ENCODE measurements at places on chromosomes 7 and 10.

DNA sequence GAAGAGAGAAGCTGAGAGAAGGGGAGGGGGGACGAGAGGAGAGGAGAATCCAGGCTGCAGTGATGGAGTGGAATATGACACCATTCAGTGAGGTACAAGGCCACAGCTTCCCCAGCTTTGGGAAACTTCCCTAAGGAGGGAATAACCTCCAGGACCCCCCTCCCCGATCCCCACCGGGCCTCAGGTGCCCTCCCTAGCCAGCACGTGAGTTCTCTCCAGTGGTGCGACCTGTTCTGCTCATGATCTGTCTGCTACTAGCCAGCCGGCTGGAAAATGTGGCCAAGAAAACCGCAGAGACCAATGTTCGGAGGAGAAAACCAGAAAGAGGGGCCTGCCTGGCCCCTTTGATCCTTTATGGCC lies 39.9 kb upstream of the AGK start:
- no peak for DNase-seq

DNA sequence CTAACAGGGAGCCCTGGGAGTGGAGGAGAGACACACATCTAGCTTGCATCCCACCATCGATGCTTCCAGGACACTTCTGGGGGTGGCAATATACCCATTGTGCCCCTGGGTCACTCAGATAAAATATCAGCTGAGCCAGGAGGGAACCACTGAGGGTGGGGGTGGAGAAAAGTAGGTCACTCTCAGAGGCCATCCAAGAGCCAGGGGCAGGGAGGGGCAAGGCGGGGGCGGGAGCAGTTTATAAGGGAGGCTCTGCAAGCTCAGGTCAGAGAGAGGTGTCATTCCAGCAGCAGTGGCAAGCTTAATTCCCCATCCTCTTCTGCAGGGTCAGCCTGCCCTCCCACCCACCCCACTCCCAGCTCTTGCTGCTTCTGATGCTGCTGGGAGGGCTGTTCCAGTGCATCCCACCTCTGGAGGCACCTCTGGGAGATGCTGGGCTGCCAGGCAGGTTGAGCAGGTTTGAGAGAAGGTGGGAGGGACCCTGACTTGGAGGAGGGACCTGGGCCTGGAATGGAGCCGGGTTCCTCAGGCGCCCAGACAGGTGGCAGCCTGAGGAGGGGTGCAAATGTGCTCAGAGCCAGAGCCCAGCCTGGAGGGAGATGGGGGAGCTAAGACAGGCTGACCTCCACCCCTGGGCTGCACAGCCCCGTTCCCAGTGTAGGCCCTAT lies 20.1 kb upstream of the TLX1 start:
- no peak for DNase-seq

- DNase-seq, result no peak
These were observed 5.6 kb downstream of the ABCB8 start for GRCh38 chr7:151033864-151034249.

DNA sequence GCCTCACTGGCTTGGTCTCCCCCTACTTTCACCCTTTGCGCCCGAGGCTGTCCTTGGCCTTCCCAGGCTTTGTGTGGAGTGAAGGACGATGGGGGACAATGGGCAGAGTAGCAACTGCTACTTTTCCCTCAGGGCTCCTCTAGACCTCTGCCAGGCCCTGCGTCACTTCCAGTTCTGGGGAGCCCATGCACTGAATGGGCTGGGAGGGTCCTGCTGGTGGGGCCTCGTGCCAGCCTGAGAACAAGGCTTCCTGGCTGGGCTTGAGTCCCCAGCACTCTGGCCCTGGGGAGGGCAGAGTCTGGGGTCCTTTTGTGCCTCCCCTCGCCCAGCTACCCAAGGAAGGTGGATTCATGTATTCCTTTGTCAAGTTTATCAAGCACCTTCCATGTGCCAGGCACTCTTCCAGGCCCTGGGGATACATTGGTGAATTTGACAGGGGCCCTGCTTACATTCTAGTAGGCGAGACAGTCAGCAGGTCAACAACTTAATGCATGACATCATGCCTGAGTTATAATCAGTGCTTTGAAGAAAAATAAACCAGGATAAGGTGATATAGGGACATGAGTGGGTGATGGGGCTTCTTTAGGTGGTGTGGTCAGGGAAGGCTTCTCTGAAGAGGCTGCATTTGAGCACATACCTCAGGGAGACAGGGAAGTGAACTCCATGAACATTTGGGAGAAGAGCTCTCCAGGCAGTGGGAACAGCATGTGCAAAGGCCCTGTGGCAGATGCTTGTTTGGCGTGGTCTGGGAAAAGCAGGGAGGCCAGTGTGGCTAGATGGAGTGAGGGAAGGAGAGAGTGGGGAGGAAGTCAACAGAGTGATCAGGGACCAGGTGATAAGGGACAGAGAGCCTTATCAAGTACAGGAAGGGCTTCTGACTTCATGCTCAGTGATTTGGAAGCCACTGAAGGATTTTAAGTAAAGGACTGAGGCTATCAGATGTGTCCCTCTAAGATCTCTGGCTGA lies 14.1 kb downstream of the ZMIZ1 start:
- no peak for DNase-seq

- no peak for DNase-seq
These were observed 737 bp downstream of the CNNM2 start for GRCh38 chr10:102918817-102919245.

DNA sequence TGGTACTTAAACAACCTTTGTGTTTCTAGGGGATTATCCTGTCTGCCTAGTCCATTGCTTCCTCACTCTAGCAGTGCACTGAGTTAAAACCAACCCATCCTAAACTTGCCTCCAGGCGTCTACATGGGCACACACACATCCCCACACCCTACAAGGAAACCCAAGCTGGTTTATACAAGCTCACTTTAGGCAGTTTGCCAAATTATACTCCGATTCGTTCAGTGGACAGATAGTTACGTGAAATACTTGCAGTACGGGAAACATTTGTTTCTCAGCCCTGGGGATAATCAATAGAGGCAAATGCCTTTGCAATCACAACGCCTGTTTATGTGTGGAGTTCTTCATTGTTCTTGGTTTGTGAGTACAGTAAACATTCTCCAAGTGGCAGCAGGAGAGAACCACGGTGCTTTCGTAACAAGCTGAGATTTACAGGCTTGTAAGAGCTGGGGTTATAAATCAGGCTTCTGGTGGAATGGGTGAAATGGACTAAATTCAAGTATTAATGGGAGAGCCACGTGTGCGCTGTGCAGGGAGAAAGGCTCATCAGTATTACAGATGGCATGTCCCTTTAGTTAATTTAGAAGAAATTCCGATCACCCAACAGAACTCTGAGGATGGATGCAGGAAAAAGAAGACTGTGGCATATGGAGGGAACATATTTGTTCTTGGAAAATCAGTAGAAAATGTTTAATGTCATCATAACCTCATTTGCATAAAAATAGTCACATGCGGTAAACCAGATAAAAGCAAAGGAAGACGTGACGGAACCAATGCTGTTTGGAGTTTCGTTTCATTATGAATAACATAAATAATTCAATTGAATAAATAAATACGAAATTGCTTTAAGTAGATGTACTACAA lies 217.1 kb downstream of the GALNT17 start:
- DNase-seq, result no peak
